ENCODE measurements at places on chromosomes 16 and 17.

GRCh38 chr17:56436142-56436541, 157.4 kb upstream of the NOG start:
- no peak for DNase-seq

DNA sequence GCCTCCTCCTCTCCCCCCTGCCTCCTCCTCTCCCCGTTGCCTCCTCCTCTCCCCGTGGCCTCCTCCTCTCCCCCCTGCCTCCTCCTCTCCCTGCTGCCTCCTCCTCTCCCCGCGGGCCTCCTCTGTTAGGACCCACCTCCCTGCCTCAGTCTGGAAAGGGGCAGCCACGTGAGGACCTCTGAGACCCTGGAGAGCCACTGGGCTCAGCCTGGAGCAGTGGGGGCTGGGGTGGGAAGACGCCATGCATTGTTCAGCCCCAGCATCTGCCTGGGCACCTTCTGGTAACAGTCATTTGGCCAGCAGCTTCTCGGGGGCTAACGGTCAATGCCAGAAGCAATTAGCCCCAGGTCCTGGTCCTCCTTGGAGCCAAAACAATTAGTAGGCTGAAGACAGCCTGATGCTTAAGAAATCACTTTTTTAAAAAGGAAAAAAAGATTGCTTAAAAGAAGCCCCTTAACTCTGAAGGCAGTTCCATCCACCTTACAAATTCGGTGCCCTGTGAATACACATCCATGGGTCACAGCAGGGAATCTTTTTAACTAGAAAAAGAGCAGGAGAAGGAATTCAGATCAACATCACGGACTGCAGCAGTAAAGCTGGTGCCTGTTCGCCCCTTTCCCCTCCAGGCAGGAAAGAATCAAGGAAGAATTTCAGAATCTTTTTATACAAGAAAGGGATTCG, 29.8 kb downstream of the NXN start:
- no peak for DNase-seq

GRCh38 chr16:54724346-54724925, 206.2 kb upstream of the IRX5 start:
- DNase-seq, result no peak

DNA sequence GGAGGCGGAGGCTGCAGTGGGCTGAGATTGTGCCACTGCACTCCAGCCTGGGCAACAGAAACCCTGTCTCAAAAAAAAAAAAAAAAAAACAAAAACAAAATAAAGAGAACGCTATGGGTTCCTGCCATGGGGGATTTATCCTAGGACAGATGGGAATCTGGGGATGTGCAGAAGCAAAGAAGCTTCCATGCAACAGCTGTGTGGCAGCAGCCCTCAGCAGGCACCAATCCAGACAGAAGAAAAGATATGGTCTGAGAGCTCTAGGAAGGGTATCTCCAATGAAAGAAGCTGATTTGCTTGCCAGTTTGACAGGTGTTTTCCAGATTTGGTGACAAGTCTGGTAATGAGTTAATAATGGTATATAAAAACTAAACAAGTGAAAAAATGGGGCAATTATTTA, 11.6 kb downstream of the MYO19 start:
- no peak for DNase-seq

DNA sequence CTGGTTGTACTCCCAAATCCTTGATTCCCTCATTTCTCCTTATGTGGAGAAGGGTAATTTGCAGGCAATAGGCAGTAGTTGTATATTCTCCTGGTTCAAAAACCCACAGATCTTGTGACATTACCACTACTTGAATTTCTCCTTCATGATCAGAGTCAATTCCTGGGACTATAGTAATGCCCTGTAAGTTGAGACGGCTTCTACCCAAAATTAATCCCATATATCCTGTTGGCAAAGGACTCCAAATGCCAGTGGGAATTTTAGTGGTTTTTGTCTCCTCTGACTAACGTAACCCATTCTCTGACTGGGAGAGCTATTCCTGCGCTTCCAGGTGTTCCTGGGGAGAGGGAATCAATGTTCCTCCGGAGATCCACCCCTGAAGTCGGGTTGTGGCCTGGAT, 11.6 kb upstream of the ZNF689 start:
- no peak for DNase-seq

GRCh38 chr16:74743668-74744299, 30.8 kb downstream of the FA2H start:
- DNase-seq, result no peak

DNA sequence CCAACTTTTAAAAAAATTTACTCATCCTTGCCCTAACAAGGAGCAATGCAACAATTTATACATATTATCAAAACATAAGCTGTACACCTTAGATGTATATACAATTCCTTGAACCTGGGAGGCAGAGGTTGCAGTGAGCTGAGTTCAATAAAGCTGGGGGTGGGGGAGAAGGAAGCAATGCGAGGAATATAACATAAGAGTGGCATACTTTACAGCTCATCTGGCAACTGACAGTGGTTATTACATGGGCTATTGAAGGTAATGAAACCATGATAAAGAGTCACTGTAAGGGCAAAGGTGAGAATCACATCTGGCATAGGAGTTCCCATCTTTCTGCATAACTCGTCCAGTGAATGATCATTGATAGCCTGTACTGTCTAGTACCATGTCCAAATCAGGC, 43.7 kb downstream of the CA4 start:
- DNase-seq, result no peak

GRCh38 chr16:53597776-53598175, 94.8 kb upstream of the AKTIP start:
- DNase-seq, result no peak

GRCh38 chr17:19724501-19725420, 8.4 kb upstream of the SLC47A2 start:
- DNase-seq, result no peak

- no peak for DNase-seq
Observed at GRCh38 chr17:35129973-35130351, 8.5 kb downstream of the FNDC8 start.

GRCh38 chr17:63133491-63133890, 167.5 kb downstream of the TANC2 start:
- no peak for DNase-seq

DNA sequence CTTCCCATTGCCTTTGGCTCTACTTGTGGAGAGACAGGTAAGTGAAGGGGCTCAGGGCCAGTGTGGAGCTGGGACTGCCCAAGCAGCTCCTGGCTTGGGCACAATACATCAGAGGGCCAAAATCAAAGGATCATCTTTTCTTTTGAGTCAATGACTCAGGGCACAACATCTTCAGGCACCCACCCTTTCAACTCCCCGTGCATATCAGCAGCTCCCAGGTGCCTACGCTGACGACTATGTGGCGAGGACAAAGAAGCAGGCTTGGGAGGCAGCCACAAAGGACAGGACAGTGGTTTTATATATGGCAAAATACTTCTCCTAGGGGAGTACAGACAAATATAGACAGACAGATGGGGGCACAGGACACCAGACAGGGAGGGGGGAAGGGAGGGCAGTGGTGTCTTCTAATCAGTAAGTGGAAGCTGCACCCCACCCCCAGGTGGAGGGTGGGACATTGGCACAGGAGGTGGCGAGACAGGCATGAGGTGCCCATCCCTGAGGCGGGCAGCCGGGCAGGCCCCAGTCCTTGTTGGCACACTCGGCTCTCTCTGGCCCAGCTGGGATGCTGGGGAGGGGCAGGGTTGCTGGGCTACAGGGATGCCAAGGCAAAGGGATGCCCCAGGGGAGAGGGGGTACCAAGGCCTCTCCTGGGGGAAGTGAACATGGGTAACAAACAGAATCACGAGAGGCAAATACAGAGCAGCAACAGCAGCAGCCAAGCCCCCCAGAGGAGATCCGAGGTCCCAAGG, 7.7 kb upstream of the ARL5C start:
- DNase-seq, result no peak

DNA sequence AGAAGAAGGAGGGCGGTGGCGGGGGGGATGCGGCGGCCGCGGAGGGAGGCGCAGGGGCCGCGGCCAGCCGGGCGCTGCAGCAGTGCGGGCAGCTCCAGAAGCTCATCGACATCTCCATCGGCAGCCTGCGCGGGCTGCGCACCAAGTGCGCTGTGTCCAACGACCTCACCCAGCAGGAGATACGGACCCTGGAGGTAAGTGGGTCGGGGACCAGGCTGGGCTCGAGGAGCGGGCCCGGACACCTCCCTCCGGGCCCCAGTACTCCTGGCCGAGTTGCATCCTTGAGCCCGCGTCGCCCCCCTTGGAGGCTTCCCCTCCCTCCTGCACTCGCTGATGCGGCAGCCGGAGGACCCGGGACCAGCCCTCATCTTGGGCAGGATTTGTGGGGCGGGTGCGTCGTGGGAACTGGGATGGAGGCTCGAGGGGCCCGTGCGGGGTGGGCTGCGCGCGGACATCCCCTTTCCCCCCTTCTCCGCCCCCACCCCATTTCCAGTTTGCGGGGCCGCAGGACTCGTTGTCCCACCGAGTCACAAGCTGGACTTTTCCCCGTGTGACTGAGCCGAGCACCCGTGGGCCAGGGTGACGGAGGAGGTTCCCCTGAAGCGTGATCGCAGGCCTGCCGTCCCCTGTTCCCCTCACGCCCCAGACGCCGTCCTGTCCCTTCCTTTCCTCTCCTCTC, 572 bp downstream of the KSR1 start:
- DNase-seq, result no peak

- DNase-seq, result no peak
Observed at GRCh38 chr17:68288804-68289203, 2.1 kb downstream of the SLC16A6 start.

DNA sequence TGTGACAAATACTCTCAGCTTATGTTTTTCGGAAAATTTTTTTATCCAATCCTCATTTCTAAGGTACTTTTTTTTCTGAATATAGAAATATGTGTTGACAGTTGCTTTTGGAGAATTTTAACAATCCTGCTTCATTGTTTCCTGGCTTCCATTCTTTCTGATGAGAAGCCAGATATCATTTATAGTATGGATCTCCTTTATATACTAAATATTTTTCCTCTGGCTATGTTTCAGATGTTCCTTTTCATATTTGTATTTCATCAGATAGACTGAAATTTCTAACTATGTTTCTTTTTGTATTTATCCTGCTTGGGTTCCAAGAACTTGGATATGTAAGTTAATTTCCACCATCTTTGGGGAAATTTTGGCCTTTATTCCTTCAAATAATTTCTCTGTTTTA, 138.9 kb upstream of the CDH11 start:
- no peak for DNase-seq

DNA sequence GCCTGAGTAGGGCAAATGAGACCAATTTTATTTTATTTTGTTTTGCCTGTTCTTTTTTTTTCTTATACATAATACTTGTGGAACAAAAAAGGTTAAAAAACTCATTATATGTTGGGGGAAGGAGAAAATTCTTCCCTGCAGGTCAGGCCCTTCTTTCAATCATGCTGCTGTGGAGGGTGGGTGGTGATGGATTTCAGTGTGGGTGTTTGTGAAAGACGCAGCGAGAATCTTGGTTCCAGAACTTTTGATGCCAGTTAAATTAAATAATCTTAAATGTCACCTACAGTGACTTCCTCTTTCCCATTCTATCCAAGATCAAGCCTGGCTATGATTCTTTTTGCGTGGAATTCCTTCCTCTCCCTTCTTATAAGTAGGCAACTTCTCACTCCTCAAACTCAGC, 595.8 kb upstream of the EEF2KMT start:
- no peak for DNase-seq

GRCh38 chr16:12951392-12951791, 50.0 kb downstream of the SHISA9 start:
- no peak for DNase-seq

GRCh38 chr17:68910251-68910705, 44.9 kb downstream of the ABCA8 start:
- no peak for DNase-seq

DNA sequence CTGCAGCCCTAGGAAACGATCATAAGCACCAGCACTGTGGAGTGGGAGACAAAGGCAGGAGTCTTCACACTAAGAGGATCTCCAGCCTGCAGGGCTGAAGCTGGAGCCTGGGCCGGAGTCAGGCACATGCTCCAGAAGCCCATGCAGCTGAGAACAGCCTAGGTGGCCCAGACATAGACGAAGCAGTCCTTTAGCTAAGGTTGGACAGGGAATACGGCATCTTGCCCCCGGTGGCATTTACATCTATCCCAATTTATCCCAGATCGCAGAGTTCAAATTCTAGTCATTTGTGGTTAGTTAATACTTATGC, 13.9 kb downstream of the TSPOAP1 start:
- no peak for DNase-seq

DNA sequence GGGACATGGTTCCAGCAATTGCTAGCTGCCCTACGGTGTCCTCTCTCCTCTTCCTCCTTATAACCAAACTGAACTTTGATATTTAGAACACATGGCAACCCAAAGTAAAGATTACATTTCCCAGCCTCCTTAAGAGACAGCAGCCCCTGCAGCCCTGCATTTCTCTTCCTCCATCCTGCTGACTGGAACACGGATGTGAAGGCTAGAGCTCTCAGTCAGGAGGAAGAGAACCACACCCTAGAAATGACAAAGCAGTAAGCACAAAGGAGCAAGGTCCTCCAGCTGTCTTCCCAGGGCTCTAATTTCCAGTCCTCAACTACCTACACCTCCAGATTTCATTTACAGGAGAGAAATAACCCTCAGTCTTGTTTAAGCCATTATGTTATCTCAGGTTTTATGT, 10.9 kb downstream of the DYNC1LI2 start:
- DNase-seq, result no peak

- DNase-seq, result no peak
Observed at GRCh38 chr17:46012506-46013079, 13.5 kb downstream of the STH start.

DNA sequence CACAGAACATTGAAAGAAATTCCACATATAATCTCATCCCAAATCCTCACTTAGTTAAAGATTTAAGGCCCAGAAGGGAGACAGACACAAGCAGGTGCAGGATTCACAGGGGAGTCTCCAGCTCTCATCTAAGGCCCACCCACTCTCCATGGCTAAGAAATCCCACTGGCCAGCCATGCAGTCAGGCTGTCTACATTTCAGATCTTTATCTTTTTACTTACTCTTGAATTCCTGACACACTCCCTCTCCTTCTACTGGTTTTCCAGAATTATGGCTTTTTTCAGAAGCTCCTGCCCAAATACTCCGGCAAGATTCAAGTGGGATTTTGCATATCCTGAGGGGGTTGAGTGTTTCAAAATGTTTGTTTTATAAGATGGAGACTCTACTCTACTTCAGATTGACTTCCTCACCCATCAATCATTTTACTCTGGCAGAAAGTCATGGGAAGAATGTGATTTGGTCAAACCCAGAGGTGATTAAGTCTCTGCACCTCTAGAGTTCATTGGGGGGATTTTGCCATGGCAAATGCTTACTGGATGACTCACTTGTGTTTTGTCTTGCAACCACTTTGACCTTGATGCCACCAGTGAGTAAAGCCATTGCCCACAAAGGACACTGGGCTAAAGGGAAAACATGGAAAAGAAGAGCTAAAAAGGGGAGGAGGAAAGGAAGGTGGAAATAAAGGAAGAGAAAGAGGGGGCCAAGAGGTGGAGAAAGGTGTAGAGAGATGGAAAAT, 688.8 kb upstream of the SALL1 start:
- no peak for DNase-seq

All from stimulated activated CD4-positive, alpha-beta T cell treated with anti-CD3 and anti-CD28 coated beads, TNF-alpha, amount 100 ng/mL, for 1 hour (primary cell).